ENCODE measurements at places on chromosomes 3 and 15. TPM values are rescaled to one million over a fixed set of nuclear protein-coding genes. Genes with fewer than 3 reads are reported as not detected.

DNA sequence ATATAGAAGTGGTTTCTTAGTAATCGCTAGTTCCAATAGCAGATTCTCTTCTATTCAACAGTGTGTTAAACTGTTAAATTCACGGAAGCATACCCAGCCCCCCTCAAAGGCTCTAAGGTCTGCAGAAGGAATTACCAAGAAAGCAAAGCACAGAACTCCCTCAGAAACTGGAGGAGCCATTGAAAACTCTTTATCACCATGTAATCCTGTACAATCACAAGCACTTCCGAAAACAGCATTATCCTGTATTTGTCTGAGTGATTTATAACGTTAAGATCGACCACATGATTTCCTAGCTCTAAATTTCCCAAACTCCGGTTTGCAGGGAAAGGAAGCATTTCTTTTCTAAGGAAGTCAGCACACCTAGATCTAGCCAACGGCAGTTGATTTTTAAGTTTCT is 20.0 kb downstream of the MYO1E start:
- H3K27ac ChIP-seq = peak overlapping the region; percentile 52
- H3K27me3 ChIP-seq = no peaks in the 10 kb centered on the region
- no peaks in the 10 kb centered on the region for H3K36me3 ChIP-seq
- no peak overlapping the region for H3K4me3 ChIP-seq
- DNase-seq = no peak

- H3K27me3 ChIP-seq = no peaks in the 10 kb centered on the region
- H3K4me3 ChIP-seq = no peak overlapping the region
Measured at GRCh38 chr15:81016489-81017068, 15.9 kb downstream of the TLNRD1 start.

- no peak overlapping the region for H3K27ac ChIP-seq
- no peaks in the 10 kb centered on the region for H3K27me3 ChIP-seq
- H3K36me3 ChIP-seq = no peaks in the 10 kb centered on the region
- H3K4me1 ChIP-seq = peaks cover 13% of the 10 kb centered on the region
Measured at GRCh38 chr15:69288531-69289341, 10.0 kb upstream of the PAQR5 start.

GRCh38 chr15:51328926-51329325 is 9.5 kb downstream of the CYP19A1 start:
- H3K27me3 ChIP-seq = no peaks in the 10 kb centered on the region
- H3K27ac ChIP-seq = no peak overlapping the region
- H3K4me1 ChIP-seq = peaks cover 18% of the 10 kb centered on the region
- H3K4me3 ChIP-seq = no peak overlapping the region
- no peaks in the 10 kb centered on the region for H3K36me3 ChIP-seq

DNA sequence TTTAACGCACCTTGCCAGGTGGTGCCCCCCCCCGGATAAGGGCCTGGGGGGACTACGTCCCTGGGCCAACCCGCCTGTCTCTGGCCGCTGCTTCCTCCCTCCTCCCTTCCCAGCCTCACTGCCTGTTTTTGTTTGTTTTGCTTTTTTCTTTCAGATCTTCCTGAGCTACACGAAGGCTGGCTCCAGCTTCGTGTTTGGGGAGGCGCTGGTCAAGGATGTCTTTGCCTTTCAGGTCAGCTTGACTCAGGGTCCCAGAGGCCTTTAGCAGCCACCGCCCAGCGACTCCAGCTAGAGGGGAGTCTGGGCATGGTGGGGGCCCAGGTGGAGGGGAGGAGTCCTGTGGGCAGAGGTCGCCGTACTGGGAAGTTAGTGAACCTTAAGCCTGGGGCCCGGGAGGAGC is 24.1 kb downstream of the SLC28A1 start:
- H3K4me3 ChIP-seq = no peak overlapping the region
- no peak for DNase-seq
- peaks cover 39% of the 10 kb centered on the region for H3K4me1 ChIP-seq

GRCh38 chr3:4889896-4890295 is 89.3 kb upstream of the BHLHE40 start:
- peaks cover 5% of the 10 kb centered on the region for H3K4me1 ChIP-seq
- H3K27me3 ChIP-seq = no peaks in the 10 kb centered on the region
- H3K4me3 ChIP-seq = no peak overlapping the region
- no peaks in the 10 kb centered on the region for H3K36me3 ChIP-seq
- no peak overlapping the region for H3K27ac ChIP-seq

DNA sequence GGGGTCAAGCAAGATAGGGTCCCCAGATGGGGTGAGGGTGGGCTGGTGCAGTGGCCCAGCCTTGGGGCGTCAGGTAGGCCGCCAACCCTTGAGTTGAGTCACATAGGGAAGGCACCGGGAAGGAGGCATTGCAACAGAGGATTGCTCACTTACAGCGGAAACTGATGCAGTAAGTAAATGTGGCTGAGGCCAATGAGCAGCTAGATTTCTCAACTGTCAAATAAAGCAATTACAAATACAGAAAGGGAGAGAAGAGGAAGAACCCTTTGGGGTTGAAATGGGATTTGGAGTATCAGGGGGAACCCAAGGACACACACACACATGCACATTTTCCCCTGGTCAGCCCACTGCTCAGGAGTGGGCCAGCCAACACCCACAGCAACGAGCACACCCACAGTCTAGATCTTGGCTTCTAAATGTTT is 44.0 kb downstream of the CHSY1 start:
- H3K4me3 ChIP-seq = no peak overlapping the region
- H3K27ac ChIP-seq = no peak overlapping the region
- H3K27me3 ChIP-seq = no peaks in the 10 kb centered on the region
- DNase-seq = no peak

DNA sequence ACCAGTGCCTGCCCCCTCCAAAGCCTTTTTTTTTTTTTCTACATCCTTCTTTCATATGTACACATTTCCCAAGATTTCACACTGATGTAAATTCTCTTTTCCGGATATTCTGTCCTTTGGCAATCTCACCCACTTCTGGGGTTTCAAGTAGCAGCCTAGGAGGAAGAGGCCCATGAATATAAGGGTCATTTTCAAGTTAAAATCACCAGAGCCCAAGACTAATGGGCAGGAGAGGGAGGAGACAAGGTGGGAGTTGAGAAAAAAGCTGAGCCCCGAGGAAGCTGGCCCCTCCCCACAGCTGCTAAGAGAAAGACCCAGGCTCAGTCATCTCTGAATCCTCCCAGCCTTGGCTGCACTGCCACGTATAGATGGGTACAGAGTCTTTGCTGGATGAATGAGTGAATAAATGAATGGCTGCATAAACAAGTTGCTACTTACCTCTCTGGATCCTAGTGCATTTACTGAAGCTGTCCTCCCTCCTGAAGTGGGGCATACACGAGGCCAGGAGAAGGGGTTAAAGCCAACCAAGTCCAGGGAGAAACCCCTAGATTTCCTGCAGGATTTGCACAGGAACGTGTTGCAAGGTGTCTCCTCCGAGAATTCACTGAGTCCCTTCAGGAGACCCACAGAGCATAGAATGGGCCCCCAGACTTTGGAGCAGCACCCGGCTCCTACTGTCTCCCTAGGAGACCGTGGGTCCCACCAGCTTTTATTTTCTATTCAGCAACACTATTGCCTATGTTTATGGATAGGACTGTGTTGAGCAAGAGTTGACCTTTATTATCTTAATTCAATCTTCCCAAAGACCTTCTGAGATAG is 100.8 kb upstream of the LIPC start:
- DNase-seq = no peak
- H3K4me1 ChIP-seq = peaks cover 17% of the 10 kb centered on the region
- H3K27me3 ChIP-seq = no peaks in the 10 kb centered on the region
- H3K36me3 ChIP-seq = no peaks in the 10 kb centered on the region

GRCh38 chr3:183737116-183737515 is 39.5 kb downstream of the YEATS2 start:
- no peaks in the 10 kb centered on the region for H3K36me3 ChIP-seq
- H3K4me1 ChIP-seq = peaks cover 6% of the 10 kb centered on the region
- DNase-seq = no peak

- peak within 1 kb of the TSS; percentile 83 for H3K27ac ChIP-seq
- H3K27me3 ChIP-seq = no peaks in the 10 kb centered on the region
- no peaks in the 10 kb centered on the region for H3K36me3 ChIP-seq
- DNase-seq = peak; percentile 76
- H3K4me3 ChIP-seq = peak within 1 kb of the TSS; percentile 77
Measured at GRCh38 chr3:71725271-71725991, at the start of gene EIF4E3. TSS of gene EIF4E3 (minus strand) at chr3:71725402. CDS start at chr3:71725367, 35 bp downstream.

GRCh38 chr3:61632568-61633175 is 71.3 kb downstream of the PTPRG start:
- H3K4me1 ChIP-seq = peaks cover 17% of the 10 kb centered on the region
- no peak for DNase-seq
- no peak overlapping the region for H3K4me3 ChIP-seq
- no peaks in the 10 kb centered on the region for H3K36me3 ChIP-seq

DNA sequence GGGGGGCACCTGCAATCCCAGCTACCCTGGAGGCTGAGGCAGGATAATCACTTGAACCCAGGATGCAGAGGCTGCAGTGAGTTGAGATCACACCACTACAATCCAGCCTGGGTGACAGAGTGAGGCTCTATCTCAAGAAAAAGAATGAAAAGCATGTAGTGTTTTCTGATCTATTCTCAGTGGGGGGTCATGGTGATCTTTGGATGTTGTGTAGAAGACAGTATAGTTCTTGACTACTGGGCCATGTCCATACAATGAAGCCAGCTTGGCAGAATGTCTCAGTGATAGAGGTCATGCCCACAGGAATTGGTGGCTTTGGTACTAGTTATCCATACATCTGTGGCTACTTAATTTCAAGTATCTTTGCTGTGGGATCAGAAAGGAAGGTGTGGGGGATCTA is 26.8 kb upstream of the NANOGP8 start:
- H3K36me3 ChIP-seq = no peaks in the 10 kb centered on the region
- no peak for DNase-seq
- H3K4me1 ChIP-seq = no peaks in the 10 kb centered on the region
- H3K4me3 ChIP-seq = no peak overlapping the region
- H3K27me3 ChIP-seq = no peaks in the 10 kb centered on the region
- H3K27ac ChIP-seq = no peak overlapping the region

DNA sequence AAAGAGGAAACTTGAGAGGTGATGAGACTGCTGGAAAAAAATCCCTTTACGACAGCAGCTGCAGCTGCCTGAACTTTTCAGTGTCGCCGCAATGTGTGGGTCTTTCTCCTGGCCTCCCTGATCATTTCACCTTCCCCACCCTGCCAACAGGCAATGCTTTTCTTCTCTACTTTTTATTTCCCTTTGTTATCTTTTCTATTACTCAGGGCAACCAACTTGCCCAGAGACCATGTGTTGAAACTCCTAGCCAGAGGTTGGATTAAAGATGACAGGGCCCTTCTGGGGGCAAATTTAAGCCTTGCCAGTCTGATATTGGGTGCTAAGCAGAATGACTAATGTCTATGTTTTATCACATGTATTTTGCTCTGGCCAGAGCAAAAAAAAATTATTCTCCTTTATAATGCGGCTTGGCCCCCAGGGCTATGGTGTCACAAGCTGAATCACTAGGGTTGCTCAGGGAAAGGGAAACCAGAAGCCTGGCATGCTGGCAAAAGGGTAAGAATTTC is 51.5 kb upstream of the CFAP20DC start:
- H3K4me1 ChIP-seq = no peaks in the 10 kb centered on the region
- no peak overlapping the region for H3K4me3 ChIP-seq
- no peaks in the 10 kb centered on the region for H3K27me3 ChIP-seq
- H3K36me3 ChIP-seq = no peaks in the 10 kb centered on the region
- no peak for DNase-seq

GRCh38 chr3:87167628-87168456 is 59.3 kb upstream of the CHMP2B start:
- H3K27ac ChIP-seq = no peak overlapping the region
- H3K4me3 ChIP-seq = peak overlapping the region; percentile 30
- H3K27me3 ChIP-seq = no peaks in the 10 kb centered on the region
- H3K36me3 ChIP-seq = no peaks in the 10 kb centered on the region

GRCh38 chr3:33658991-33659848 is 58.8 kb downstream of the CLASP2 start:
- peak; percentile 89 for DNase-seq
- H3K27ac ChIP-seq = peak overlapping the region; percentile 84
- peaks cover 12% of the 10 kb centered on the region for H3K4me1 ChIP-seq
- H3K27me3 ChIP-seq = no peaks in the 10 kb centered on the region
- H3K36me3 ChIP-seq = no peaks in the 10 kb centered on the region
- H3K4me3 ChIP-seq = peak overlapping the region; percentile 55

GRCh38 chr15:40330368-40330836 is 6.9 kb downstream of the INAFM2 start:
- DNase-seq = peak; percentile 52
- no peak overlapping the region for H3K4me3 ChIP-seq
- H3K36me3 ChIP-seq = peaks cover 2% of the 10 kb centered on the region
- H3K4me1 ChIP-seq = peaks cover 35% of the 10 kb centered on the region
- peak overlapping the region; percentile 52 for H3K27ac ChIP-seq

- H3K36me3 ChIP-seq = no peaks in the 10 kb centered on the region
- H3K27ac ChIP-seq = no peak overlapping the region
- no peak overlapping the region for H3K4me3 ChIP-seq
- H3K27me3 ChIP-seq = no peaks in the 10 kb centered on the region
- H3K4me1 ChIP-seq = peaks cover 4% of the 10 kb centered on the region
- DNase-seq = no peak
Measured at GRCh38 chr15:69610858-69611257, 158.2 kb downstream of the RPLP1 start.

GRCh38 chr15:64843991-64844390 is 2.3 kb downstream of the PLEKHO2 start:
- peak overlapping the region; percentile 96 for H3K4me3 ChIP-seq
- peak overlapping the region; percentile 98 for H3K27ac ChIP-seq
- H3K4me1 ChIP-seq = peaks cover 62% of the 10 kb centered on the region

DNA sequence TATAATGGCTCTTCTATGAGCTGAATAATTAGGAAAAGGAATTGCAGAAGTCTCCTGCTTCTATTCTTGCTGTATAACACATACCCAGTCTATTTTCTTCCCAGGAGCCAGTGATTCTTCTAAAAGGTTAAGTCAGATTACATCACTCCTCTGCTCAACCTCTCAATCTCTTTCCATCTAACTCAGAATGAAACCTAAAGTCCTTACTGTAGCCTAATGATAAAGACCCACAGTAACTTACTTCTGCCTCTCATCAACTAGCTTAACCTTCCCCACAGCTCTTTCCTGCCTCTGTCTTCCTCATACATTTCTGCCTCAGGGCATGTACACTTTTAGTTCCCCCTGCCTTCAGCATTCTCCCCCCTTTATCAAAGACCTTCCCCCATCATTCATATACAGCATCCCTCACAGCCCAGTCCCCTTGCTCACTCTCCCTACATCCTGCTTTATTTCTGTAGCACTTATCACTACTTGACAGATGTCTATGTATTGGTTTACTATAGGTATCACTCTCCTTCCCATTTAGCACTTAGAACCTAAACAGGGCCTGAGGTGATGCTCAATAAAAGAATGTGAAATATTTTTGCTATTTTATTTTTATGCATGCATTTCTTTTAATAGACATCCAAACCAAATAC is 28.5 kb upstream of the CMTM6 start:
- no peak overlapping the region for H3K27ac ChIP-seq
- no peak overlapping the region for H3K4me3 ChIP-seq
- H3K27me3 ChIP-seq = no peaks in the 10 kb centered on the region

The MYZAP gene
- 1,040 TPM for total RNA-seq

The CPNE9 gene
- total RNA-seq = not detected

The POLR2H gene
- total RNA-seq = 36.0 TPM

The IMPG2 gene
- total RNA-seq = 0.25 TPM

The GANC gene
- 24.6 TPM for total RNA-seq

The KNSTRN gene
- total RNA-seq = 13.0 TPM

The SEMA3B gene
- total RNA-seq = 27.1 TPM

The SMCO1 gene
- 130 TPM for total RNA-seq

The LEO1 gene
- 6.5 TPM for total RNA-seq

The KY gene
- 8.6 TPM for total RNA-seq

The CHRD gene
- 6.8 TPM for total RNA-seq

The EXD1 gene
- not detected for total RNA-seq

The C2CD4B gene
- total RNA-seq = 2.3 TPM

The CFAP92 gene
- total RNA-seq = 0.42 TPM

Measured in heart left ventricle (tissue), 16 donors.